ENCODE measurements at places on chromosomes 7 and 10. TPM values are rescaled to one million over a fixed set of nuclear protein-coding genes. Genes with fewer than 3 reads are reported as not detected.

Gene IDI2
- total RNA-seq = not detected

Gene MMD2
- total RNA-seq = not detected

Gene CTAGE4
- 0.56 TPM for total RNA-seq

Gene OGA
- total RNA-seq = 102 TPM

Gene C10orf71
- total RNA-seq = not detected

Gene CRHR2
- total RNA-seq = not detected

Gene PCLO
- total RNA-seq = not detected

Gene GIMAP1
- total RNA-seq = 4.9 TPM

Gene CACNA2D1
- not detected for total RNA-seq
